ENCODE measurements at places on chromosomes 1 and 21.
A peak's percentile ranks its signal among the peaks of the same experiment; 100 is the strongest.

DNA sequence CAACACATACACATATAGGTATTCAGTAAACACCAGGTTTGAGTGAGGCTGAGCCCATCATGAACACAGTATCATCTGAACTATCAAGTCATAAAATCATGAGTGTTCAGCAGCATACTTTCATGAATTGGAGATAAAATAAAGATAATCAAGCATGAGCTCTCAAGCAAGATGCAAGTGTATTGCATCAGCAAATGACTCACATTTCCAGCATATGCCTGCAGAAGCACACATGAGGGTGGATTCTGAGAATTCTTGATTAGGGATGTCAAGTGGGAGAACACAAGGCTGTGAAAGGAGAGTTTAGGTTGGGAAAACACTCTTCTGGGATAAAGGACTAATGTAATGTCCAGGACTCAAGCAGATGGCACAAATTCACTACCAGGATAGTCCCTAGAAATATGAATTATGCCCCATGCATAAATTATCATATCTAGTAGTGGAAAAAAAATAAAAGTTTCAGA, 299.2 kb downstream of the SRGAP2C start:
- peak; percentile 51 for DNase-seq

DNA sequence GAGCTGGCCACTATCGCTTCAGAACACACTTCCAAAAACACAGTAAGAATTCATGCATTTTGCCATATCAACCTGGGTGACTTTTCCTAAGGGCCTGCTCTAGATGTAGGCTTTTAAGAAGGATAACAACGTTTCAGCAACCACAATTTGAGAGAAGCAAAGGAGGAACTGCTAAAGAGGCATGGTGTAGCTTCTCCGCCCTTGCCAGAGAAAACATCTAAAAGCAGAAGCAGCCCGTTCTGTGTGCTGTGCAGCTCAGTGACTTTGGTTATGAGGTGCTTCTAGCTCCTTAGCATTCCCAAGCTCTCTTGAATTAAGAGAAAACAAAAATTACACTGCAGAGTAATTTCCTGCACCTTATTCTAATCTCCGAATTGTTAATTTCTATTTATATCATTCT, 2.7 kb downstream of the PER3 start:
- DNase-seq, result peak; percentile 62

GRCh38 chr21:33202464-33203363, 27.0 kb upstream of the IFNAR2 start:
- peak; percentile 23 for DNase-seq

DNA sequence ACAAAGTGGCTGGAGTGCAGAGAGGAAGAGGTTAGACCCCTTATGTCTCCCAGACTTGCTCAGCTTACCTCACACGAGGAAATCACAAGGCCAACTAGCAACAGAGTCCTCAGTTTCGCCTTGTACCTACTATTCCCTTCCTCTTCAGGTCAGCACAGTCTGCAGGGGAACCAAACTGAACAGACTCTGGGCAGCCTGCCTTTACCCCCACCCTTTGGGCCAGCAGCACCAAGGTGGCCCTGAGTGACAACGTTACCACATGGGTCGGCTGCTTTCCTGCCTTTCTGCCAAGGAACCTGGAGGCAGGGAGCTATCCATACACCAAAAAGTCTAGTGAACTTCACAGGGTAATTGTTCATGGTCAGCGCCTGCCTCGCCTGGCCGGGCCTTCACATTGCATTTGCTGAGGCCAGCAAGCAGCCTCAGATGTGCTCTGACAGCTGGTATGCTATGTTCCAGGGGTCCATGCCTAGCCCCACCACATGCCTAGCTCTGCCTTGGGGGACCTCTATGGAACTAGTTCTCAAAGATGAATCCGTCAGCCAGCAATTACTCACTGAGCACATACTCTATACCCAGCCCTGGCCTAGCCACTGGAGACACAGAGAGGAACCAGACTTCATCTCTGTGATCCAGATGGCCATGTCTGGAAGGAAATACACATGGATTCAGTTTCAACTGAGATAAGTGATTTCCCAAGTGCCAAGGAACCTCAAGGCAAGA, 69.6 kb downstream of the DMAP1 start:
- no peak for DNase-seq

DNA sequence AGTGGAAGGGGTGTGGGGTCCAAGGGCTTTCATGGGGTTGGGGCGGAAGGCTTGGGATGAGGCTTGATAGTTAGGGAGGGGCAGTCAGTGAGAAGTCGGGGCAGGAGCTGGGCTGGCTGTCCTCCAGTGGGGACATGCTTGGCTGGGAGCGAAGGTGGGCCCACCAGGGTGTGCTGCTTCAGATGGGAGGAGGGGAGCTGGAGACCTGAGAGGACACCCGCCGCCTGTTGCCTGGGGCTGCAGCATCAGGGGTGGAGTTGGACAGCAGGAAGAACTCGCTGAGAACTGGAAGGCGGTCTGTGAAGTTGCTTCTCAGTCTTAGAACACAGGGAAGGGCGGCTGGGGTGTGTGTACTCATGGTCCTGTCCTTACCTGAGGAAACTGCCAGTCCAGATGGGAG, 1.6 kb downstream of the THEM5 start:
- DNase-seq, result no peak

- DNase-seq, result no peak
These were observed 10.9 kb downstream of the TAGLN2 start for GRCh38 chr1:159914252-159915018.

- DNase-seq, result no peak
These were observed 21.5 kb downstream of the PTGER3 start for GRCh38 chr1:71026093-71026492.

- no peak for DNase-seq
These were observed 14.7 kb upstream of the RGS2 start for GRCh38 chr1:192793983-192794767.

DNA sequence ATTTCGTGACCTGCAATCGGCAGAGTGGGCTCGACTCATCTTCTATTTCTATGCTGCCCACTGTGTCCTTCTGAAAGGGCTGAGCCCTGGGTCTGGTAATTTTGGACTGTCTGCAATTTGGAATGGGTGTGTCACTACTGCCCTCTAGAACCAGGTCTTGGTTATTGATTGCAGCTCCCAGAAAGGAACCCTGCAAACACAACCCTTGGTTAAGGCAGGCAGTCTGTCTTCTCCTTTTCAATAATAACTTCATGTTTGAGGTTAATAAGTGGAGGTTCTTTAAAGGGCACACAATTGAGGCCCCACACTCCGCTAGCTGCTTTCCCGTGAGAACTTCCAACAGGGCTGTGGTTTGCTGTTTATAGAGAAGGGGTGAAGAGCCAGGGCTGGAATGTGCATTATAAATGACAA, 79.9 kb upstream of the LYST start:
- DNase-seq, result no peak

DNA sequence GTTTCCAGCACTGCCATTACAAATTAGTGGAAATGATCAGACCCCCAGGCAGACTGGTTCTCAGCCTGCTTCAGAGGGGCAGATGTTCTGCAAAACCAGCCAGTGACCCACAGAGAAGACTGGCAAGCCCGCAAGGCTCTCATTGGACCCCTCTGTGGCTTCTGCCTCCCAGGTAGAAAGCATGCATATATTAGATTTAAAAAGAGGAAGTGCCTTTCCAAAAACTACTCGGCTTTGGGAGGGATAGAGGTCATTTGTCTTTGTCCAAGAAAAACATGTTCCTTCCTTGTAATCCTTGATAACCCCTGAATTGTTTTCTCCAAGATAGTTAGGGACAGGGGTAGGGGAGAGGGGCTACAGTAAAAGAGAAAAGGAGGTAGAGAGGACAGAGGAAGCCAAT, 11.8 kb downstream of the HIVEP3 start:
- DNase-seq, result no peak

GRCh38 chr1:14292520-14292919, 306.0 kb upstream of the KAZN start:
- no peak for DNase-seq

GRCh38 chr21:38246511-38246910, 10.3 kb upstream of the KCNJ15 start:
- DNase-seq, result no peak

DNA sequence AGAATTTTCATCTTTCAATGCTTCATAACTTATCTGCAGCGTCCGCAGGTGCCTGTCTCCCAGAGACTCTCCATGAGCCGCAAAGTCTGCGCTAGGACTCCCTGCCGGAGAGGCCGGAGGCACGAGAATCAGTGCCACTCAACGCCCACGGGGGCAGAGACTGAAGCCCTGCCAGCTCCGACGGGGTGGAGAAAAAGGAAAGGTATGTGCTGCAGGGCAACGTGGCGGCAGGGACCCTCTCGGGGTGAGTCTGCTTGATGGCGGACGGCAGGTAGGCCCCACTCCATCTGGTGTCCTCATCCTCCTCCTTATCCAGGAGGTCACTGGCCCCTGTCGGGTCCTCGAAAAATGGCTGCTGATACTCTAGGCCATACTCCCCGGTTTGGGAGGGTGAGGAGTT, 21.9 kb upstream of the MRPS14 start:
- no peak for DNase-seq

DNA sequence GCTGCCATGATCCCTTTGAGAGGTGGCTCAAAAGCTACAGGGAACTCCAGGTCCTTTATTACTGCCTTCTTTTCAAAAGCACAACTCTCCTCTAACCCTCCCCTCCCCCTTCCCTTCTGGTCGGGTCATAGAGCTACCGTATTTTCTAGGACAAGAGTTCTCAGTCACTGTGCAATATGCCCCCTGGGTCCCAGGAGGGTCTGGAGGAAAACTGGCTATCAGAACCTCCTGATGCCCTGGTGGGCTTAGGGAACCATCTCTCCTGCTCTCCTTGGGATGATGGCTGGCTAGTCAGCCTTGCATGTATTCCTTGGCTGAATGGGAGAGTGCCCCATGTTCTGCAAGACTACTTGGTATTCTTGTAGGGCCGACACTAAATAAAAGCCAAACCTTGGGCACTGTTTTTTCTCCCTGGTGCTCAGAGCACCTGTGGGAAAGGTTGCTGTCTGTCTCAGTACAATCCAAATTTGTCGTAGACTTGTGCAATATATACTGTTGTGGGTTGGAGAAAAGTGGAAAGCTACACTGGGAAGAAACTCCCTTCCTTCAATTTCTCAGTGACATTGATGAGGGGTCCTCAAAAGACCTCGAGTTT, 3.1 kb downstream of the BTG2 start:
- no peak for DNase-seq

DNA sequence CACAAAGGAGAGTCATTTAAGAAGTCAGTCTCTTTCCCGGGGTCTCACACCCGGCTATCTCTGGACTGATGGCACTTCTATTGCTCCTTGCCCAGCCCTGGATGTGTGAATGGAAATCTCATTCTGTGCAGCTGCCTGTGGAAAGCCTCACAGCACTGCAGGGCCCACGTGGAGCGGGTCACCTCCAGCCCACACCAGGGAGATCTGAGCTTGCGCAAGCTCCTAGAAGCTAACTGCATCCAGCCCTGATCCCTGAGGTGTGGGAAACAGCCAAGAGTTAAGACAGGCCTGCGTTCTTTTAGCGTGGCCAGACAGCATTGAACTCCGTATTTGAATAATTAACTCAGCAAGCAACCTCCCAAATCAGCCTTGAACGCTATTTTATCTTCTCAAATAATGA, 150.5 kb downstream of the LRIG2 start:
- DNase-seq, result no peak

DNA sequence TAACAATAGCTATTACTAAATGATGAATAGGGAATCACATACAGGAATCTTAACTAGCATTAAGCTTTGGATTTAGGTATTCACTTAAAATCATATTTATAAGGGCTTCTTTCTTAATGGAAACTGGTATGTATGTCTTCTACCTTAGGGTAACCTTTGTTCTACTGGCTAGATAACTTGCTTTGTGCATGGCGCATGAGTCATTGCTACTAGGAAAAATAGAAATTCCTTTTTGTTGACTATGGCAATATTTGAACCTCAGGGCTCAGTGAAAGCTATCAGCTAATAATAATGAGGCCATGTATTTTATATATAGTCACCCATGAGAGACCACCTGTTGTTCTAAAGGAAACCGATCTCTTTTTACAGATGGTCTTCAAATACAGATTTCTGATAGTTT, 72.5 kb downstream of the RPS6KC1 start:
- no peak for DNase-seq

GRCh38 chr21:34799092-34799491, 130.3 kb downstream of the CLIC6 start:
- no peak for DNase-seq

GRCh38 chr1:201103666-201104065, 8.6 kb downstream of the CACNA1S start:
- DNase-seq, result no peak

GRCh38 chr1:109925159-109925990, 14.7 kb downstream of the CSF1 start:
- peak; percentile 49 for DNase-seq

GRCh38 chr1:75999034-75999433, 66.8 kb upstream of the ASB17 start:
- DNase-seq, result no peak

- no peak for DNase-seq
These were observed 47.6 kb downstream of the ASTN1 start for GRCh38 chr1:177116941-177117340.

GRCh38 chr1:31781138-31781755, 17.1 kb upstream of the ADGRB2 start:
- no peak for DNase-seq

- no peak for DNase-seq
These were observed 342.4 kb downstream of the USP25 start for GRCh38 chr21:16072221-16072620.

- peak; percentile 79 for DNase-seq
These were observed 855 bp upstream of the IVNS1ABP start for GRCh38 chr1:185317886-185318310.

- DNase-seq, result no peak
These were observed 137.2 kb downstream of the LRIG2 start for GRCh38 chr1:113210248-113210647.

DNA sequence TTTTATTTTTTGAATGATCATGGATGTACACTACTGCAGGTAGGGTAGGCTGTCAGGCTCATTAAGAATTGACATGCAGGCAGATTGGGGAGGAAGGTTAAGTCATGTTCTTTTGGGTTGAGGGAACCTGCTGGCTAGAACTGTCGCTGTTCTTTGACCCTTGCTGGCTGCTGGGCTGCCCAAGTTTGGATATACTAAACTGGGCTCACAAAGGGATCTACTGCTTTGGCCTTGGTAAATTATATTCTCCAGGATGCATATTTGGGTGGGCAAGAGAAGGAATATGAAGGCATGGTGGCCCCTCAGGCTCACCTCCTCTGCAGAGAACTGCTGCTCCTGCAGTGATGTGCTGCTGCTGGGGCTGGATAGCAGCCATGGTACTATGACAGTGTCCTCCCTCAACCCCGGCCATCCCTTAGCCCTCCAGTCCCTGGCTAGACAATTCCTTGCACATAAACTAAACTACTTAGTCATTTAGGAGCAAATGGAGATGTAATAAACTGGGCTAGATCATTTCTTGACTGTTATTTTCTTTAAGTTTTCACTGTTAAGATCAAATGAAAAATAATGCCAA, 6.1 kb downstream of the ATP1A1 start:
- no peak for DNase-seq

DNA sequence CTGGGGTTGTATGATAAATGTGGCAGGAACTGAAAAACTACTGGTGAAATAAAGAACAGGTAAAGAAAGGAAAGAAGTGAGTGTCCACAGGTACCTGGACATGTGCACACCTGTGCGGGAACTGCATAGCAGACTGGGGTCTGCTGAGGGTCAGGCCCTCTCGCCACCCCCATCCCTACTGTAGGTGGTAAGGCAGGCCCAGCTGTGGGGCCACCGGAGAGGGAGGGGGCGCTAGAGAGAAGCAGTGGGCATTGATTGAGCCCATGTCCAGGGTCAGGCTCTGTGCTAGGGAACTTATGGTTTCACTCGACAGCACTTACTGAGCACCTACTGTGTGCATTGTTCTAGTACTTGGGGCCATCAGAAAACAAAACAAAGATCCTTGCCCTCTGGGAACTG, 400.5 kb downstream of the MATN1 start:
- no peak for DNase-seq

GRCh38 chr1:106768077-106768476, 288.4 kb upstream of the PRMT6 start:
- no peak for DNase-seq

GRCh38 chr1:33713058-33713877, 150.6 kb upstream of the HMGB4 start:
- DNase-seq, result no peak
